CD4-positive, alpha-beta T cell treated with Interleukin-17A for 1 hour (primary cell): ENCODE measurements at places on chromosomes 5 and 9.

DNA sequence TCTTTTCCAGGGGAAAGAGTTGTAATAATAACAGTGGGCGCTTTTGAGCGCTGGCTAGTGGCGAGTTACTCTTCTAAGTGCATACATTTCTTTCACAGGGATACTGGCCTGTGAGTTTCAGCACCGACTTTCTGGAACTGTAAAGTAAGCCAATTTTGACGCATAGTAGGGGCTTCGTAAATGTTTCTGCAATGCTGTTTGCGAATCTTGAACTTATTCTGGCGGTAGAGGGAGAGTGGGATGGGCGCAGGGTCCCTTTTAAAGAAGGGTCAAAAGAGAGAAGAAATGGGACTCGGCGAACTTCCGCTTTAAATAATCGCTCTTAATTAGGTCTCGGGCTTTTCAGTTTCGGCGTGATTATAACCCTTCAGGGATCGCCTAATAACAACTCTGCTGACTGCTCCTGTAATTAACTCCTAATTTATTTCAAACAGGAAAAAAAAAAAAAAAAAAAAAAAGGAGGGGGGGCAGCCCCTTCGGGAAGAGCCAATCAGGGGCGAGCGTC is 351 bp upstream of the MSX2 start:
- DNase-seq, result no peak

GRCh38 chr5:128402506-128402905 is 135.5 kb downstream of the FBN2 start:
- no peak for DNase-seq

DNA sequence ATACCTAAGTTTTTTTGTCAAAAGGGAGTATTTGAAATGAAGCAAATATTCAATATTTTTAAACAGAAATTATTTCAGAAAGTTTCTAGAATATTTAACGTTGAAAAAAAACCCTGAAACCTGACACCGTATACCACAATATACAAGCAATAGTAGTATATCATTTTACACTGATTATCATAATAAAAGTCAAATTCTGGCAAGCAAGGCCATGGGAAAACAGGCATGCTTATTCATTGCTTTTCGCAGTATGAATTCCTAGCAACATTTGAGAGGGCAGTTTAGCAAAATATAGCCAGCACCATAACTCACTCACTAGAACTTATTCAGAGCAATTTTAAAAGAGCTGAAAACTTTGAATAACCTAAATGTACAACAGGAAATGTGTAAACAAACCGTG is 46.1 kb downstream of the ERAP1 start:
- DNase-seq, result no peak

GRCh38 chr9:127535834-127536233 is 76.2 kb upstream of the STXBP1 start:
- DNase-seq, result no peak

- DNase-seq, result no peak
These were observed 32.0 kb upstream of the HAPLN1 start for GRCh38 chr5:83752700-83753099.

DNA sequence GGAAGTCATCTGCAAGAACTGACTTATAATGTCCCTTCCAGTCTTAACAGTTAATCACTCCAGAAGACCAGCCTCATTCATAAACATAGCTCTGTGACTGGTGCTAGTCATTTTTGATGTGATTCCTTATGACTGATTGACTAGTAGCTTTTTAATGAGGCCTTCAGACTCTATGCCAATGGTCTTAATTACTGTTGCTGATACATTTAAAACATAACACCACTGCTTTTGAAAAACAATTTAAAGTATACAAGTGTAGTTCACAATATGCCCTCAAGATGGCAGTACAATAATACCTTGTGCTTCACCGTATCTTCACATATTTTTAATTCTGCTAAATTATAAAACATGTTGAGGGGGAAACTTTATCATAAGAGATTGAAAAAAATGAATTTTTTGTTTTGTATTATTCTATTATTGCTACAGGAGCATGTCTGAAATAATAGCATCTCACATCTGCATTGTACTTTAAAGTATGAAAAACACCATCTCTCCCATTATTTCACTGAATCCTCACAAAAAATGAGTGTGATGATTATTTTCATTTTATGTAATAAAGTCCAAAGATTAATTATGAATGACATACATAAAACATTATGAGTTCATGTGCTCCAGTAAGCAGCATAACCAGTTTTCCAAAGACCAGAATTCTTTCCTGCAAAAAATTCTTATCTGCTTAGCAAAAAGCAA is 55.2 kb upstream of the SHISAL2B start:
- peak; percentile 52 for DNase-seq
